ENCODE measurements at places on chromosomes 3 and 15.
A peak's percentile ranks its signal among the peaks of the same experiment; 100 is the strongest.

DNA sequence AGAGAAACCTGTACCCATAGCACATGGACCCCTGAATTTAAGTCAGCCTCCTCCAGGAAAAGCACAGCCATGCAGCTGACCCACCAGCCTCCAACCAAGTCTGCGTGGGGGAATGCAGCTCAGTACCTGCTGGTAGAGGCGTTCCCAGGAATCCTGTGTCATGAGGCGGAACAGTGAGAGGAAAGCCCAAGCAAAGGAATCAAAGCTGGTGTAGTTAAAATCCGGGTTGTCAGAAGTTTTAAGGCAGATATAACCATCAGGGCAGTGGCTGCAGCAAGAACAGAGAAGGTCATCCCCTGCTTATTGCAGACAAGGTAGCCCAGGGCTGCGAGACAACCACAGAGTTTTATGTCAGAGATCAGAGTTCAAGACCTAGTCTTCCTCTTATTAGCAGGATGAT is 59.1 kb downstream of the SCN10A start:
- DNase-seq = no peak

- peak; percentile 51 for DNase-seq
These were observed 42.3 kb upstream of the ROPN1 start for GRCh38 chr3:124034016-124034843.

- no peak for DNase-seq
These were observed 249.4 kb downstream of the FAM43A start for GRCh38 chr3:194935061-194935460.

- peak; percentile 86 for DNase-seq
These were observed 55.5 kb downstream of the LRRC28 start for GRCh38 chr15:99306694-99307338.

GRCh38 chr3:194497799-194498575 is 11.2 kb upstream of the ATP13A3 start:
- no peak for DNase-seq

DNA sequence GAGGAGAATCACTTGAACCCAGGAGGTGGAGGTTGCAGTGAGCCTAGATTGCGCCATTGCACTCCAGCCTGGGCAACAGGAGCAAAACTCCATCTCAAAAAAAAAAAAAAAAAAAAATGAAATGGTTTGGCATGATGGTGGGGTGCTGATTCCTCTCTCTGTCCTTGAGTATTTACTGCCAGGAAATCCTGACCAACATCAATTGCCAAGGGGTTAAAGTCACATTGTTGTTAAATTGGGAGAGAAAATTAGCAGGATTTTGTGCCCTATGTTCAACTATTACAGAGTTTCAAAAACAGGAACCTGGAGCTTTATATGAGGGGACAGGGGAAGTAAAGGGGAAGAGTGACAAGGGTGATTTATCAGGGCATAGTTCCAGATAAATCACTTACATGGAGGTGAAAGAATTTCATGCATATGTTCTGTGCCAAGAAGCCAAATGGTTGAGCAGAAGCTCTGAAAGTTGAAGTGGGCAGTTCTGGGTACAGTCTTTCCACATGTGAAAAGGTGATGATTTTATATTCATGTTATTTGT is 70.5 kb upstream of the TSEN2 start:
- no peak for DNase-seq
